ENCODE measurements at places on chromosomes 4 and X.

DNA sequence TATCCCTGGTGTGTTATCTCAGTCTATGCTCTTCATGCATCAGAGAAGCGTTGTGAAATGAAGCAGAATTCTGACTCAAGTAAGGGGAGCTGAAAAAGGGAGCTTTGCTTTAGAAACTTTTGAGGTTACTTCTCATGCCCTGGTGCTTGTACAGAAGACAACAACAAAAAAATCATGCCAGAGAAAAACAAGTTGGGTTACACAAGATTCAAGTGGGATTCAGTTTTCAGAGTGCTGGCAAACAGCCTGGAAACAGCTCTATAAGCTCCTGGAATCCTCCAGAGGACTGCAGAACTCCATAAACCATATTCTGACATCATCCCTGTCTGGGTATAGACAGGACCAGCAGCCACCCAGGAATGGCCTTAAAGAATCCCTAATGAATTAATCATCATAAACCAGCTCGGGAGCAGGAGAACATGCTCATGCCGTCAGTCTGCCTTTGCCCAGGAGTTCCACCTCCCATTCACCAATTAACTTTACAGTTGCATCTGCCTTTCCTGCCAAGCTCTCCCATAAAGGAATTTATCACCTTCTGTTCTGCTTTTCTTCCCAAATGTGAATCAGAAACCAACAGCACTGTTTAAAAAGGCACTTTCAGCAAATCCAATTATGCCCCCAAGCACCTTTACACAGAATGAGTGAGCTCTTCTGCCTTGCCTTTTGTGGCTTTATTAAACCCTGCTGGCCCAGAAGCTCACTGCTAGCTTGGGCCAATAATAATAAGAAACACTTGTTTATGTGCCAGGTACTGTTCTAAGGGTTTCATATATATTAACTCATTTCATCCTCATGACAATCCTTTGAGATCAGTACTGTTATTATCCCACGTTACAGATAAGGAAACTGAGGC lies 54.5 kb upstream of the FBXW7 start:
- DNase-seq, result no peak

- DNase-seq, result no peak
Measured at GRCh38 chr4:6956434-6957147, 47.0 kb downstream of the TBC1D14 start.

- DNase-seq, result no peak
Measured at GRCh38 chrX:38435130-38435529, 82.7 kb downstream of the OTC start.

DNA sequence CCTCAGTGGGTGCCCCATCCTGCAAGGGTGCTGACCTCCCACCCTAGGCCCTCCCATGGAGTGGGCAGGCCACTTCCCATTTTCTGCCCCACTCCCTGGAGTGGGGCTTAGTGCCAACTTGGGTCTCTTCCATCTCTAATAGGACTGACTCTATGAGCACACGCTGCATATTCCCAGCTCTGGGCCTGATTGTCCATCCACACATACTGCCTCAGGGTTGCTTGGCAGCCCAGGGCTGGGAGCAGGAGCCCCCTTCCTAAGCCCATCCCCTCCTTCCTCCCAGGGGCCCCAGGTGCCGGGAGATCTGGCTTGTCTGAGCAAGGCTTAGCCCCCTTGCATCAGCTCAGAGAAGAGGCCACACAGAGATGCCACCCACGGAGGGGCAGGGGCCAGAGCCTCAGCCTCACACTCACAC lies 55.1 kb downstream of the PJA1 start:
- no peak for DNase-seq

DNA sequence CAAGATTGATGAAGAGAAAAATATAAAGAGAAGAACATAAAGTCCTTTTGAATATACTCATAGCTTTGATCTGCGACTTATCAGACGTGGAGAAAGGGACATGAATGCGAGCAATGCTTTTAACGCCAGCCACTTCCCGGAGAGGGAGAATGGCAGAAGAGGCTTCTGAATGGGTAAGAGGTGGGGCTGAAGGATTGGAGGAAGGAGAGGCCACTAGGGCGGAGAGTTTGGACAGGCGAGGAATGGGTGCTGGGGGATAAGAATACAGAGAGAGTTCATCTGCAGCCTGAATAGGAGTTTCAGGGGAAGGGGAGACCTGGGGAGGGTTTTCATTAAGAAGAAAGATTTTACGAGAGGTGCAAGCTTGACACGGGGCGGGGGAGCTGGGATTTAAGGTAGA lies 2534.9 kb downstream of the PCDH7 start:
- no peak for DNase-seq

DNA sequence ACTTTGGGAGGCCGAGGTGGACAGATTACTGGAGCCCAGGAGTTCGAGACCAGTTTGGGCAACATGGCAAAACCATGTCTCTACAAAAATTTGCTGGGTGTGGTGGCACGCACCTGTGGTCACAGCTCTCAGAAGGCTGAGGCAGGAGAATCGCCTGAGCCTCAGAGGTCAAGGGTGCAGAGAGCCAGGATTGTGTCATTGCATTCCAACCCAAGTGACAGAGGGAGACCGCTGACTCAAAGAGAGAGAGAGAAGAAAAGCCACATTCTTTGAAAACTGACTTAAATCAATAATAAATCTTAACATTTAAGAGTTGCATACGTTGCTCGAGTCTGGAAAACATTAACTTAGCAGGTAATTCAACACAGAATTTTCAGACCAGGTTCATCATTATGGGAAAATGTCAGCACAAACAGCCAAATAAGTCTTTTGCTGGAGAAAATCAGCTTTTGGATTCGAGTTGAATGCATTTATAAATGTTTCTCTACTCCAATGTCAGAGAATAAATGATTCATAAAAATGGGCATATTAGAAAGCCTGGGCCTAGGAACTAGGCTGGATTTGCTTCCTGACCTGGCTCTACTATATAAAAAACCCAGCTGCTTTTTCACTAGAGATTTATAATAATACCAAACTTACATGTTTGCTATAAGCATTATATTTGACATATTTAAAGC lies 68.3 kb upstream of the RBPJ start:
- no peak for DNase-seq

DNA sequence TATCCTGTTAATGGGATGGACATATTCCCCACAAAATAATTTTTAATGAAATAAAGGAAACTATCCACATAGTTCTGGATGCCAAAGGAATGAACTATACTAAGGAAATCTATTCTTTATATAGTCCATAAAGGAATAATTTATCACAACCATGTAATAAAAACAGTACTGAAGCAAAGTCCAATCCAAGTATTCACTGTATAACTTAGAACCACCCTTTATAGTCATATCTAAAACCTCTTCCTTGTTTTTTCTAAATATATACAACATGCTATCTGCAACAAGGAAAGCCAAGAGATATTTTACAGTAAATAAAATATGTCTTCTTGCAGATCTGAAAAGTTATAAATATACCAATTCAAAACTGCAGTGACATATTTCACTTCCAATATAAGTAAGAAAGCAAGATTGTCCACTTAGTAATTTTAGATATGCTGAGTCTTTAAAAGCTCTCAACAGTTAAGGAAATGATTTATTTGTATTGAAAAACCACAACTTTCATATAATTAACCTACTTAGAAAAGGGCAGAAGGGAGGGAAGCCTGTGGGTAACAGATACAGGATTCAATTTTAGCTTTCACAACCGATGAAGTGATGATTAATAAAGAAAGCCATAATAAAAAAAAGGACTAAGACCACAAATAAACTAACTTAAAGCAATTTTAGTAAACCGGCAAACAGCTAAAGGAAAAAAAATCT lies 8.0 kb downstream of the NR3C2 start:
- DNase-seq, result no peak

DNA sequence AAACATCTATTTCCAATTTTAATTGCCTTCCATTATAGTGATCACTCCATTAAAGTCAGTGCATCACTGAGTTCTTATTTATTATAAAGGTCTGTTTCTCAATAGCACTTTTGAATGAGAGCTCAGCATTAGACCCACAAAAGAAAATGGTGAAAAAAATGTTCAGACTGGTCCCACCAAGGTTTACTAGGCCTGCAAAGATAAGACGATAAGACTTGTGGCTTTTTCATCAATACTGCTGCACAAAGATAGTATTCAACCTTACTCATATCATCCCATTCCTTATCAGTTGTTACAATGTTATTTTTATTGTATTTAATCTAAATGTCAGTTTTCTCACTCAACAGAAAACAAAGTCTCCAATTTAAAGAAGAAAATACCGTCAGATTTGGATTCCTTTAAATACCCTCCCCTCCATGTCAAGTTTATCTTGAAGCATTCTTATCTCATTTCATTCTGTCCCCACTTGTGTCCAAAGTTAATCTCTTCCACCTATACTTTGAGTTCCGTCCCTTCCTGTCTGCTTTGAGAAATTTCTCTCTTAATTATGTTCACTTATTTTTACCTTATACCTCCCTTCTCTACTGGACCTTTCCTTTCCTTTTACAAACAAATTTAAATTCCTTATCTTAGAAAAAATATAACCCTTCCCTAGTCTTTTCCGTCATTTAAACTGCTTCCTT lies 140.0 kb downstream of the GASK1B start:
- no peak for DNase-seq

GRCh38 chr4:123776267-123776666 lies 379.7 kb downstream of the SPRY1 start:
- DNase-seq, result no peak

- DNase-seq, result no peak
Measured at GRCh38 chr4:4849106-4849505, 10.4 kb upstream of the MSX1 start.

DNA sequence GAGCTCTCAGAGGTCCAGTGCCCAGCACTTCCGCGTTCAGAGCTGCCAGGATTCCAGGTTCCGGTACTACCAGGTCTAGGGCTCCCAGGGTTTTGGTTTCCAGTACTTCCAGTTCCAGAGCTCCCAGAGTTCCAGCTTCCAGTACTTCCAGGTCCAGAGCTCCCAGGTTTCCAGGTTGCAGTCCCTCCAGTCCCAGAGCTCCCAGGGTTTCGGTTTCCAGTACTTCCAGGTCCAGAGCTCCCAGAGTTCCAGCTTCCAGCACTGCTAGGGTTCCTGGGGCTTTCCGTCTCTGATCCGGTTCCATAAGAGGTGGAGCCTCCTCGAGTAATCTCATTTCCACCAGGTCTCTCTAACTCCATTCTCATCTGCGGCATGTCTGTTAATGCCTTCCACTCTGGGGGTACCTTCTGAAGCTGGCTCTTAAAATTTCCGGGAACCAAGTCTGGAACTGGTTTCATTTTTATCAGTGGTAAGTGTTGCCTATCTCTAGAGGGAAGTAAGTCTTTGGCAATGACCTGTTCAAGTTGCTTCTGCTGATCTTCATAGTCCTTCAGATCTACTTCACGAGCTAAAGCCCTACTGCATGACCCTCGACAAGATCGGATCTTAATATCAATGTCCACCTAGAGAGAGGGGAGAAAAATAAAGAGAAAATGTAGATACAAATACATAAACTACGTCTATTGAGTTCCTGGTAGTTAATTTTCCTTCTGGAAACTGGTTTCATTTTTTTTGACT lies 4.1 kb downstream of the FGA start:
- no peak for DNase-seq

GRCh38 chr4:139934708-139935195 lies 219.2 kb downstream of the MAML3 start:
- DNase-seq, result no peak

DNA sequence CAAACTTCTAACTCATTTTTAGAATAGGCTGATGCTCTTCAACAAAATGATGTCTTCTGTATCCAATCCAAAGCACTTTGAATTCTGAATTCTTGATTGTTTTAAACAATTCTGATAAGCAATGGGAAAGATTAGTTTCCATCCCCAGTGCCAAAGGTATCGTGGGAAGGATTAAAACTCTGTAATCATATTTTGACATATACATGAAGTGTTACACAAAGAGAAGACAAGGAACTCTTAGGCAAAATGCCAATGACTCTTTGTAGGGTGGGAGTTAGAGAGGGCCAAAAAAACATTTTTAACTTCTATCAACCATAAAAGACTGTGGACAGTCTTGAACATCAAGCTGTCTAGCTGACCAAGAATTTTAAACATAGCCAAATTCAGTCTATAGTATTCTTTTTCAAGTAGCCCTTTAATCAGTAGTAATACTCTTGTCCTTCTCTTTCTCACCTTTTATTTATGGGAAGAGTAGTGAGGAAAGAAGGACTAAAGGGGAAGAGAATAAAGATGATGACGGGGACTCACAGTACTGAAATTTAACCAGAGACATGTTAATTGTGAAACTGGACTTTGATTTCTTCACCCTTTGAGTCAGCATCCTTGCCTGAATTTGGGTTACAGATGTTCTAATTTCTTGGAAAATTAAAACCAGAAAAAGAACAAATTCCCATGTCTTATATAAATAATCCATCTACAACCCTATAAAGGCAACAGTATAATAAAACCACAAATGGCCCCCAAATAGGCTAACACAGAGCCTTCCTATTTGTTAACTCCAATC lies 51.8 kb upstream of the VEGFD start:
- DNase-seq, result no peak

- no peak for DNase-seq
Measured at GRCh38 chrX:68895341-68895755, 66.5 kb downstream of the EFNB1 start.

GRCh38 chr4:16672421-16672820 lies 226.0 kb downstream of the LDB2 start:
- no peak for DNase-seq

DNA sequence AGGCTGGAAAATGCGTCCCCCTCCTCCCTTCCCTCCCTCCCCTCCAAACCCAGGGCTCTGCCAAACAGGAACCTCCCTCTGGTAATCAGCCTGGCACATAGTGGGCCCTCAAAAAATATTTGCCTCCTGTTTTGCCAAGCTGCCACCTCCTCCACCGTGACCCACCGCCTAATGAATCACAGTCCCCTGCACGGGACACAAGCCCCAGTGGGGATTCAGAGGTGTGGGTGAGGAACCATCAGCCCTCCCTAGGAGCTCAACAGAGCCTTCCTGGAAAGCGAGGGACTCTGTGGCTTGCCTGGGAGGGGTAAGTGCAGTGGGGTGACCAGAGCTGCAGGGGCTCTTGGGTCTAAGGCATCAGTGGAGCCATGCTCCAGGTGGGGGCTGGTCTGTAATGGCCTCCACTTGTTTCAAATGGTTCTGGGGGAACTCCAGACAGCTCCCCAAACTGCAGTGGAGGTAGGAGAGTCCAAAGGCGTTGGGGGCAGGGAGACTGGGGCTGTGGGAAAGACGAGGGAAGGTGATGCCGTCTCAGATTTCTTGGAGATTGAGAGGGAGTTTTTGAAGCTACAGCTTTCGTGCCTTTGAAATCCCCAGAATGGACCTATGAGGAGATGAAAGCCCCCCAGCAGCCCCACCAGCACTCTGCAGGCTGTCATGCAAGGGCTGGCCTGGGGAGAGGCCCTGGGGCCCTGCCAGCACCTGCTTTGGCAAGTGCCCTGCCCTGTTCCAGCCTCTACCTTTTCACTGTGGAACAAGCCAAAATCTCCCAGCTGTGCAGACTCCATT lies 1.0 kb upstream of the PPP2R2C start:
- no peak for DNase-seq

GRCh38 chr4:38716256-38716655 lies 52.3 kb downstream of the KLF3 start:
- no peak for DNase-seq

GRCh38 chr4:85724791-85725563 lies 250.0 kb downstream of the ARHGAP24 start:
- no peak for DNase-seq

All from GF-D8 (cell line).